ENCODE measurements at places on chromosomes 3 and 15.

- no peak for DNase-seq
Observed at GRCh38 chr15:71044006-71044405, 71.3 kb upstream of the THSD4 start.

GRCh38 chr3:10335190-10335738 is 14.4 kb upstream of the SEC13 start:
- no peak for DNase-seq

- no peak for DNase-seq
Observed at GRCh38 chr3:185986198-185986777, 48.5 kb upstream of the TRA2B start.

DNA sequence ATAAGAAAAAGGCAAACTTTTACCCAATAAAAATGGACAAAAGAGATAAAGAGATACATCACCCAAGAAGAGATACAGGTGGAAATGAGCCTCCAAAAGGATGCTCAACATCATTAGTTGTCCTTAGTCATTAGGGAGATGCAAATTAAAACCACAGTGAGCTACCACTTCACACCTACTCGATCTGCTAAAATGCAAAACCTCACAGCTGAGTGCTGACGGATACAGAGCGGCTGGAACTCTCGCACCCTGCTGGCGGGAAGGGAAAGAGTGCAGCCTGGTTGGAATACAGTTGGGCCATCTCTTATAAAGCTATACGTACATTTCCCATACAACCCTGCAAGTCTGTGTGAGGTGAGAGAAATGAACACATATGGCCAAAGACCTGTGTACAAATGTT is 78.5 kb upstream of the PRR20G start:
- DNase-seq: no peak

- no peak for DNase-seq
Observed at GRCh38 chr3:9613056-9613748, 36.1 kb upstream of the MTMR14 start.

DNA sequence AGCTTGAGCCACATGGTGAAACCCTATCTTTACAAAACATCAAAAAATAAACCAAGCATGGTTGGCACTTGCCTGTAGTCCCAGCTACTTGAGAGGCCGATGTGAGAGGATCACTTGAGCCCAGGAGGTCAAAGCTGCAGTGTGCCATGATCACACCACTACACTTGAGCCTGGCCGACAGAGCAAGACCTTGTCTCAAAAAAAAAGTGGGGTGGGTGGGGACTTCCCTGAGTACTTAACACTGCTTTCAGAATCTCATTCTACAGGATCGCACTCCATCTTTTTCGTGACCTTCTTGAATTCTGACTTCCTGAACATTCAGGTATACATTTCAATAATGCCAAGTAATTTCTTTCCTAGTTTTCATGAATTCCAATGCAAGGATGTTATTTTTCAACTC is 91.3 kb downstream of the PDE8A start:
- DNase-seq: no peak

Measured in activated T-cell treated with anti-CD3 and anti-CD28 coated beads for 1 hour (primary cell).